Thoracic aorta (tissue), 2 donors: ENCODE measurements at places on chromosomes 13 and 19.
A peak's percentile ranks its signal among the peaks of the same experiment; 100 is the strongest.

GRCh38 chr19:344625-345319, at the start of gene MIER2:
MIER2 (minus strand) TSS chr19:344796; CDS start chr19:344782, 14 bp downstream.
- DNase-seq: peak; percentile 29

GRCh38 chr19:53907690-53908089, 1.4 kb upstream of the CACNG7 start:
- DNase-seq: no peak

- DNase-seq: no peak
Measured at GRCh38 chr13:69213396-69213795, 894.2 kb upstream of the ATXN8OS start.

- DNase-seq: no peak
Measured at GRCh38 chr19:18531485-18531884, 9.6 kb upstream of the ELL start.

- DNase-seq: no peak
Measured at GRCh38 chr13:91155512-91156114, 191.9 kb upstream of the MIR17HG start.

GRCh38 chr13:38785042-38785441, 98.2 kb downstream of the FREM2 start:
- DNase-seq: no peak

DNA sequence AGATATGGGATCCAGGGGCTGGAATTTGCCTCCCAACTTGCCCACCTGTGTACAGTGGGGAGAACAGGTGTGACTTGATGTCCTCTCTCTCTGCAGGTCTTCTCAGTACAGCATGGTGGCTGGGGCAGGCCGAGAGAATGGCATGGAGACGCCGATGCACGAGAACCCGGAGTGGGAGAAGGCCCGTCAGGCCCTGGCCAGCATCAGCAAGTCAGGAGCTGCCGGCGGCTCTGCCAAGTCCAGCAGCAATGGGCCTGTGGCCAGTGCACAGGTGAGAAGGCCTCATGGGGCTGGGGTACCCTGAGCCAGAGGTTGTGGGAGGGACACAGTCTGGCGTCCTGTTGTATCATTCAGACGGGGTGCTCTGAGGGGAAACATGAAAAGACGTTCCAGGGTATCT, 3.0 kb downstream of the LENG8 start:
- DNase-seq: no peak

DNA sequence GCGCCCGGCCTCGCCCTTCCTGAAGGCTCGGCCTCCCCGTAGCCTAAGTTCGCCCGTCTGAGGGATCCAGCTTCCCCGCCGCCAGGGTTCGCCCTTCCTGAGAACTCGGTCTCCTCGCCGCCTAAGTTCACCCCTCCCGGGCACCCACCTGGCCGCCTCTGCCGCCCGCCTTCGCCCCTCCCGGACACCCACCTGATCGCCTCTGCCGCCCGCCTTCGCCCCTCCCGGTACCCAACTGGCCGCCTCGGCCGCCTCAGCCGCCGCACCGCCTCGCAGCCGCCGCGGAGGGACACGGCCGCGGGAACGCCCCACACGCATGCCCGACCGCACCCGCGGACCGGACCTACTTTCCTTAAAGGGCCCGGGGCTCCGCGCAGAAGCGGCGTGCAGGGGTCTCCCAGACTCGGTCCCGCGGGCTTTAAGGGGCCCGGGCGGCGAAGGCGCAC, at the start of gene MOB3A:
Gene MOB3A, minus strand, starts transcription at position 293 of the 446 bp plus-strand sequence. CDS start 17,766 bp downstream, outside the sequence.
- peak; percentile 55 for DNase-seq

GRCh38 chr19:18932216-18932841, 8.7 kb downstream of the HOMER3 start:
- DNase-seq: peak; percentile 30

- no peak for DNase-seq
Measured at GRCh38 chr13:30735025-30735871, at the start of gene ALOX5AP. ALOX5AP (plus strand) TSS chr13:30735543; CDS start chr13:30735606, 63 bp downstream.

DNA sequence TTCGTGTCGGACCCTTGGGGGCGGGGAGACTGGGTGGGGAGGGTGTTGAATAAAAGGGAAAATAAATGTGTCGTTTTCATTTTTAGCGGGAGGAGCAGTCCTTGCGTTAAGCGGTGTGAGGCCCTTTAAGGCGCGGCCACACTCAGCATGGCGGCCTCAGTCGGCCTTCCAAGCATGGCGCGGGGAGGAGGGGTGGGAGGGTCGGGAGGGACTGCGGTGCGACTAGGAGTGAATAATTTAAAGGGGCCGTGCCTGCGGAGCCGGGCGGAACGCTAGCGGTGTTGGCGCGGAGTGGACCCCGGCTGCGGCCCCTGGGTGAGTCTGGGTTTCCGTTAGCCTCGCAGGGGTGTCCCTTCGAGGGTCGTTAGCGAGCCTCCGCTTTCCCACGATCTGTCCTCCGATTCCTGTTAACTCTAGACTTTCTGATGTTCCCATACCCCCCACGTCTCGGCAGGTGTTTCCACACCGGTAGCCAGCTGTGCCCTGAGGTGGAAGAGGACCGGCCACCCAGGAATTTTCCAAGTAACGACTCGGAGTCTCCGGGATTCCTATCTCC, 1.5 kb upstream of the PNPLA6 start:
- DNase-seq: peak; percentile 53

DNA sequence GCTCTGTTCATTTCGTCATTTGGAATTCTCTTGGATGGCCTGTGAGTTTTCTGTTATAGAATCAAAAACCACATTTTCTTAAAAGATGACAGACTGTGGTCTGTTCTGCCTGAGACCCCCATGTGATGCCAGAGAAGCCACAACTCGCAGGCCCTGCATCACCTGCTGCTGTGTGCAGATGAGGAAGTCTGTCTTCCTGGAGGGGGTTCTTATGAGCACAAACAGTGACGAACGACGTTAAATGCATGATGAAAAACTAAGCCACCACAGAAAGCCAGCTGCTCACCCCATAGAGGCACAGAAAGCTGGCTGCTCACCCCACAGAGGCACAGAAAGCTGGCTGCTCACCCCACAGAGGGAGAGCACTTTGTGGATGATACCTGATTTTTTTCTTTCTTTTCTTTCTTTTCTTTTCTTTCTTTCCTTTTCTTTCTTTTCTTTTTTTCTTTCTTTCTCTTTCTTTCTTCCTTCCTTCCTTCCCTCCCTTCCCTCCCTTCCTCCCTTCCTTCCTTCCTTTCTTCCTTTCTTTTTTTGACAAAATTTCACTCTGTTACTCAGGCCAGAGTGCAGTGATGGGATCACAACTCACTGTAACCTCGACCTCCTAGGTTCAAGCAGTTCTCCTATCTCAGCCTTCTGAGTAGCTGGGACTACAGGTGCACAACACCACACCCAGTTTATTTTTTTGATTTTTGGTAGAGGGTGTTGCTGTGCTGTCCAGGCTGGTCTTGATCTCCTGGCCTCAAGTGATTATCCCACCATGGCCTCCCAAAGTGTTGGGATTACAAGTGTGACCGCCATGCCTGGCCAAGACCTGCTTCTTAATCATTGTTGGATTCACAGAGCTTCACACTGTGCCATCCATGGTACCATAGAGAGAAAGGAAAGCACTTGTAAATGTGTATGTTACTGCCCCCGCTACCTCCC, 1191.4 kb downstream of the UQCRFS1 start:
- DNase-seq: no peak

GRCh38 chr19:10915130-10916091, 13.0 kb downstream of the YIPF2 start:
- no peak for DNase-seq

DNA sequence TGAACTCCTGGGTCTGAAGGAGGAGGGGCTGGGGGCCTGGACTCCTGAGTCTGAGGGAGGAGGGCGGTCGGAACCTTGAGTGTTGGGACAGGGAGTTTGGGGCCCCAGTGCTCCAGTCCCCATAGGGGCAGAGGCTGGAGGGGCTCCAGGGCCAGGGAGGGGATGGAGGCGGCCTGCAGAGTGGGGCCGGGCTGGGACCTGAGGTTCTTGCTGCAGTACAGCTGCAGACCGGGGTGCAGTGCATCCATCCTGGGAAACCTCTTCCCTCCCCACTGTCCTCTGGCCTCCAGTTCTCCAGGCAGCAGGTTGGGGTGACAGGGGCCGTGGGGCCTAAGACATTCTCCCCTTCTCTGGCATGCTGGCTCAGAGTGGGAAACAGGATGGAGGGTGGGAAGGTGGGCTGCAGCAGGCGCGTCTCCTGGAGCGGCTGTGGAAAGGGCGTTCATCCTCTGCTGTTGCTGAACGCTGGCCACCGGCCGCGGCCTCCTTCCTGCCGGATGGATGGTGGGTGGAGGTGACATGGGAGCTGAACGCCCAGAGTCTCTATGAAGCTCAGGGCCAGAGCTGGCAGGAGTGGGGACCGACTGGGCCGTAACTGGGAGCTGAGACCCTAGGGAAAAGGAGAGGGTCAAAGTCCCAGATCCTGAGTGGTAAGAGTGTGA, 1.6 kb downstream of the BRSK1 start:
- no peak for DNase-seq

DNA sequence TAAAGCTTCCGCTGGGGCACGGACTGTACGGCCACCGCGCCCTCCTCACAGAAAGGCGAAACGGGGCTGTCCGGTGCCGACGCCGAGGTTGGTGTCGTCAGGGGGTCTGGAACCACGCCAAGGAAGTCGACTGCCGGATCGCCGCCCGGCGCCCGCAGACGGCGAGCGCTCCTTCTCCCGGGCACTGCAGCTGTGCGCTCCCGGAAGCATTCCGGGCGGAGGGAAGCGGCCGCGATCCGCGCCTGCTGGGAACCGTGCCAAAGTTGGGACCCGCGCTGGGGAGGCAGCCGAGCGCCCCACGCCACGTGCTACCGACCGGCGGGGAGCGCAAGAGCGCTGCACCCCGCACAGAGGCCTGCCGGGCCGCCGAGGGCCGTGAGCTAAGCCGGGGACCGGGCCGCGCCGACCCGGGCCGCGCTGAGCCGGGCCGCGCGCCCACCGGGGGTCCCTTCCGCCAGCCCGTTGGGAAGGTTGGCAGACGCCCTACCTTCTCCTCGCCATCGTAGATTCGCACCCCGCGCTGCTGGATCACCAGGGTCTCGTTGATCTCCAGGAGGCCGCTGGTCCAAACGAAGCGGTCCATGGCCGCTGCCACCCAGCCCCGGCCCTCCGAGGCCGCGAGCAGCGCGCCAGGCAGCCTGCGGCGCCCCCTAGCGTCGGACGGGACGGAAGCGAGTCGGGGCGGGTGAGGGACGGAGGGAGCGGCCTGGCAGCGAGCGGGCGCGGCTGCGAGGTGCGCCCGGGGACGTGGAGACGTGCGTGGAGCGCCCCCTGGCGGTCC, at the start of gene VPS36:
Gene VPS36, minus strand, starts transcription at position 623 of the 781 bp plus-strand sequence. Its CDS starts 40 bp downstream, at position 583.
- DNase-seq: peak; percentile 78

- no peak for DNase-seq
Measured at GRCh38 chr13:114130131-114130836, 2.1 kb downstream of the RASA3 start.

- no peak for DNase-seq
Measured at GRCh38 chr13:52994865-52995264, 33.7 kb upstream of the OLFM4 start.

GRCh38 chr19:7013678-7014077, 7.6 kb downstream of the MBD3L2B start:
- DNase-seq: no peak

DNA sequence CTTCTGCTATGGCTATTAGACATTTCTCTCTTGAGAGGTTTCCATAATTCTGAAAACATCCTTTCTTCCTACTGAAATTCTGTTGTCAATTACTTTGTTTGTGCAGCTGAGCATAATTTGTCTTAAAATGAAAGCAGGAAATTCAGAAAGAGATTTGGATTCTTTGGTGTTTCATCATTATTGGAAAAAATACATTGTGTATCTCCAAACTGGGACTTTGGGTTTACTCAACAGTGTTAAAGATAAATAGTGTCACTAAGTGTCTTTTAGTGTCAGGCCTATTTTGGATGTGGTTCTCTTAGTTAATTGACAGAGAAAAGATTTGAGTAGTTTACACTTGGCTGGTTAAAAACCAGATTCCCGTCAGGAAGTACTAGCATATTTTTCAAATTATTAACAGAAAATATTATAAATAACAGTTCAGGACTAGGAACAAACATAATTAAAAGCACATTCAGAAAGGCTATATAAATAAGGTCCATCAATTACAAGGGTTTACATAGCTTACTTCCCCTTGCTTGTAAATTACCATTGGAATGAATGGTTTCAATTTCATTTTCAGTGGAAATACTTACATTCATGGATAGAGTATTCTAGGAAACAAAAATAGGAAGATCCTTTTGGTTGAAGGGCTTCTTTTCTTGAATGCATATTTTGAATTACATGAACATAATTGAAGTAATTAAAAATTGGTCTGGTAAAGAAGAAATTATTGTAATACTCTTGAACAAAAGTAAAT, 483.1 kb downstream of the GPC6 start:
- no peak for DNase-seq

DNA sequence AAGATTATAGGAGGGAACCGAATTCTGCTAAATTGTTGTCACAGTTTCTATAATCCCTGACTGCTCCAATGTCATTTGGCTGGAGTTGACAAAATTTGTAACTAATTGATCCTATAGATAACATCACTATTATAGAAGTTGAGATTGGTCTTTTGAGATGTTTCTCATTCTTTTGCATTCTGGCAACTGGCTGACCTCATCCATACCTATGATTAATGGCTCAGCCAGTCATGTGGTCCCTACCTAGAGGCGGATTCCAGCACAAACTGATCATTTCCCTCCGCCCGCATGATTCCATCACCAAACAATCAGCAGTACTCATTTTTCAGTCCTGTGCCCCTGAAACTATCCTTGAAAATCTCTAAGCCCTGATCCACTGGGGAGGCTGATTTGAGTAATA, 4.2 kb downstream of the PSG2 start:
- no peak for DNase-seq

- no peak for DNase-seq
Measured at GRCh38 chr13:19759669-19760068, 23.1 kb downstream of the PSPC1 start.

- no peak for DNase-seq
Measured at GRCh38 chr19:5484398-5485285, 29.4 kb downstream of the ZNRF4 start.

DNA sequence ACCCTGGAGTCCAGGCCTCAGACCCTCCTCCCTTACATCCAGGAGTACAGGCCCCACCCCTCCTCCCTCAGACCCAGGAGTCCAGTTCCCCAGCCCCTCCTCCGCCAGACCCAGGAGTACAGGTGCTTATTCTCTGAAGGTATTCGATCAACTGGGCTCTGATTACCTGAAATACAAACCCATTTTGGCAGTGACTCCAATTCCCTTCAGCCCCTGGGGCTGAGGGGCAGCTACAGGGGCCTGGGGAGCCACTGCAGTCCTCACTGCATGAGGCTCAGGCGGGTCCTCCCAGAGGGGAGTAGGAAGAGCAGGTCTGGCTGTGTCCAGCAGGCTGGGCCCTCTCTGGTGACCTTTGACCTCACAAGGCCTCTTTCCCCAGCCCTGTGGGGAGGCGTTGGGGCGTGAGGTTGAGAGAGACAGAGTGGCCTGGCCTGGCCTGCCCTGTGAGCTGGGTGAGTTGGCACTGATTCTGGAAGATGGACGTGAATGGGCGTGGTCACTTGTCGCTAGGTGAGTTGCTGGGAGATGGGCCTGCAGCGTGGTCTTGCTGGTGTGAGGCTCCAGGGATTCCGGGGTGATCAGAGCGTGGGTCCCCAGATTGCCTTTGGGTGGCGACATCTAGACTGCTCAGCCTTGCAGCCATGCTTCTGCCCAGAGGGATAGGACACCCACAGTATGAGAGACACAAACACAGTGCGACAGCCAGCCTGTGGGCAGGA, 3.1 kb downstream of the BCAT2 start:
- DNase-seq: no peak

GRCh38 chr19:426725-427445, 17.9 kb upstream of the C2CD4C start:
- DNase-seq: no peak
